ENCODE measurements at places on chromosomes 3 and 15.

- no peak for DNase-seq
Observed at GRCh38 chr15:56099311-56099710, 105.9 kb upstream of the NEDD4 start.

GRCh38 chr3:81789691-81790090 lies 28.2 kb upstream of the GBE1 start:
- no peak for DNase-seq

GRCh38 chr15:37698679-37699078 lies 235.8 kb upstream of the TMCO5A start:
- DNase-seq = no peak

- DNase-seq = no peak
Observed at GRCh38 chr3:59998058-59998457, 948.2 kb upstream of the CFAP20DC start.

DNA sequence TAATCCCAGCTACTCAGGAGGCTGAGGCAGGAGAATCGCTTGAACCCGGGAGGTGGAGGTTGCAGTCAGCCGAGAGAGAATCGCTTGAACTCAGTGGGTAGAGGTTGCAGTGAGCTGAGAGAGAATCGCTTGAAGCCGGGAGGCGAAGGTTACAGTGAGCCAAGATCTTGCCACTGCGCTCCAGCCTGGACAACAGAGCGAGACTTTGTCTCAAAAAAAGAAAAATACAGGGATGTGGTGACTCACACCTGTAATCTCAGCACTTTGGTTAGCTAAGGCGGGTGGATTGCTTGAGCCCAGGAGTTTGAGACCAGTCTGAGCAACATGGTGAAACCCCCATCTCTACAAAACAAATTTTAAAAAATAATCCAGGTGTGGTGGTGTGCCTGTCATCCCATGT lies 26.8 kb downstream of the UBE2E1 start:
- DNase-seq = no peak

DNA sequence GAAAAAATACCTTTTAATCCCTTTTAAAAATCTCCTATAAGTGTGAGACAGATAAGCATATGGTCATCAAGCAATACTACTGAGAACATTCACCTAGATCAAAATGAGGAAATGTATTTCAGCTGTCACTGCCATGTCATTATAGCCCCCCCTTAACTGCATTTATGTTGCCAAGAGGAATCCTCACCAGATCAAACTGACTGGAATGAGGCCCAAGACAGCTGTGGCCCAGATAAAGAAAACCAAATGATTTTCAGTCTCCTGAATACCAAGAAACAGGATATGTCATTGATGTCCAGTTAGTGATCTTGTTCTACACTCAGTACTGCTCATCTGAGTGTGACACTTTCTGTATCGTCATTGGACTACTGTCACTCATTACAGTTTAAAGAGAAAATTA lies 35.1 kb upstream of the CPB1 start:
- DNase-seq = no peak
